ENCODE measurements at places on chromosomes 5 and 9. TPM values are rescaled to one million over a fixed set of nuclear protein-coding genes. Genes with fewer than 3 reads are reported as not detected.

Gene DCANP1
- not detected for total RNA-seq

Gene ANKRD34B
- total RNA-seq = not detected

Gene LMNB1
- total RNA-seq = 2.5 TPM

Gene CNTLN
- 3.2 TPM for total RNA-seq

Gene CEP120
- total RNA-seq = 11.1 TPM

Gene FOXD4L5
- not detected for total RNA-seq

Gene PIK3R1
- 91.1 TPM for total RNA-seq

Gene PCDHB16
- total RNA-seq = 5.3 TPM

Gene NIM1K
- total RNA-seq = 0.48 TPM

Gene TCOF1
- 17.5 TPM for total RNA-seq

Gene FGF1
- 35.3 TPM for total RNA-seq

Gene AGGF1
- total RNA-seq = 15.7 TPM

Gene RMND5B
- 31.4 TPM for total RNA-seq

Gene CNOT6
- total RNA-seq = 7.7 TPM

Gene SHISAL2B
- total RNA-seq = not detected

Gene MED7
- 6.8 TPM for total RNA-seq

Gene GDNF
- 0.31 TPM for total RNA-seq

Gene GFRA3
- 0.39 TPM for total RNA-seq

Gene POU5F2
- 0.52 TPM for total RNA-seq

Gene FGD3
- total RNA-seq = 3.3 TPM

Gene DDX4
- total RNA-seq = not detected

Gene SPARC
- 292 TPM for total RNA-seq

Gene C8G
- not detected for total RNA-seq

Gene SPACA9
- total RNA-seq = 17.1 TPM

Gene PCDHA1
- total RNA-seq = not detected

Gene COL15A1
- 22.4 TPM for total RNA-seq

Gene PTPN3
- total RNA-seq = 7.9 TPM

Gene AQP7
- 58.4 TPM for total RNA-seq

Gene EGFL7
- 114 TPM for total RNA-seq

Gene BBLN
- total RNA-seq = 362 TPM

Gene SPINK6
- not detected for total RNA-seq

Gene ADGRV1
- 1.4 TPM for total RNA-seq

Gene AJM1
- 3.0 TPM for total RNA-seq

Gene AK1
- total RNA-seq = 263 TPM

Gene PPP6C
- 28.5 TPM for total RNA-seq

Gene NTNG2
- total RNA-seq = 5.2 TPM

Gene HMHB1
- not detected for total RNA-seq

Gene OXCT1
- 161 TPM for total RNA-seq

Gene ROPN1L
- total RNA-seq = 2.2 TPM

Gene S100Z
- total RNA-seq = not detected

Gene TLX3
- total RNA-seq = not detected

Gene TMEM252
- not detected for total RNA-seq

Gene FAM120AOS
- 32.4 TPM for total RNA-seq

Gene FOXD4L3
- not detected for total RNA-seq

Gene ORM2
- total RNA-seq = not detected

Gene CD72
- total RNA-seq = 0.79 TPM

Gene NDUFA8
- 169 TPM for total RNA-seq

Measured in right atrium auricular region (tissue), 2 donors.